ENCODE measurements at places on chromosomes 7 and 10.

DNA sequence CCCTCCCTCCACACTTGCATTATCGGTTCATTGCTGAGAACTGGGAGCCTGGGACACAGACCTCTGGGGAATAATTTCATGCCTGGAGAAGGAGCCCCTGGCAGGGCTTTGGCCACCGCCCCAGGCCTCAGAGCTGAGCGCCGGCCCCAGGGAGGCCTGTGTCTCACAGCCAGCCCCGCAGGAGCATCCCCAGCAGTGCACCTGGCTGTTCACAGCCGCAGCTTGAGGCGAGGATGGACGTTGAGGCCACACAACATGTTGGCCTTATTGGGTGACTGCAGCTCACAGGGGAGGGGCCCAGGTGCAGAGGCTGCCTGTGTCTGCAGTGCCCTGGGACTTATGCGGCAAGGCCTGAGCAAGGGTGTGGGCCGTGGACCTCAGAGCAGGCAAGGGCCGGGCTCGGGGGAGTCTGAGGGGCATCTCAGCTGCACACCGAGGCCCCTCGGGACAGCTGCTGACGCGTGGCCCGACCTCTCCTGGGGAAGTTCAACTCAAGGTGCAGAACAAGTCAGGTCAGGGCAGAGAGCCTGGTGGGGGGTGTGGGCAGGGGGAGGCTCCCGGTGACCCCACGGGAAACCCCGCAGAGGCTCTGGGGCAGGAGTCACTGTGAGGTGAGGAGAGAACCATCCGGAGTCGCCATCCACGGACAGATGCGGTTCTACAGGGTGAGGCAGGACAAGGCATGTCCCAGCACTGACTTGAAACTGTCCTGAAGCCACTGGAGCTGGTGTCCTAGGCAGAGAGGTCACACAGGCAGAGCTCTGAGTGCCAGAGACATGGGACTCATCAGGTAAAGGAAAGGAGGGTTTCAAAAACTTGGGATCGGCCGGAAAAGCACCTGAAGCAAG lies 13.1 kb upstream of the UBE3C start:
- DNase-seq: no peak

GRCh38 chr10:47165711-47166404 lies 134.1 kb upstream of the GDF10 start:
- DNase-seq: peak; percentile 54

DNA sequence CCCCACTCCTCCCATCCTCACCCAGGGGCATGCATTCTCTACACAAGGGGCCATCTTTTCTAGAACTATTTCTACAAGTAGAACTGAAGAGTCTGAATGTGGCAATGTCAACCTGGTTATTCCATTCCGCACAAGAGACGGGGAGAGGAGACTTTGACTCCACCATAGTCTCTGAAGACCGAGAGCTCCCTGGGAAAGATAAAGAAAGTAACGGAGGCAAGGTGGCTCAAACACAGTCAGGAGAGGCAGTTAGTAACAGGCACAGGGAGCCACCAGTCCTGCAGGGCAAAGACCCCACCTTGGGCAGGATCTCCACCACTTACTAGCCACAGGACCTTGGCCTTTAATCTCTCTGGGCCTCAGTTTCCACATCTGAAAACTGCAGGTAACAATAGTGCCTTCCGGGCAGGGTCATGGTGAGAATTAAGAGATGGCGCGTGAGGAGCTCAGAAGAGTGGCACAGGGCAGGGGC lies 100.3 kb downstream of the TNS3 start:
- no peak for DNase-seq

GRCh38 chr10:103145046-103145445 lies 48.0 kb downstream of the NT5C2 start:
- DNase-seq: peak; percentile 43

DNA sequence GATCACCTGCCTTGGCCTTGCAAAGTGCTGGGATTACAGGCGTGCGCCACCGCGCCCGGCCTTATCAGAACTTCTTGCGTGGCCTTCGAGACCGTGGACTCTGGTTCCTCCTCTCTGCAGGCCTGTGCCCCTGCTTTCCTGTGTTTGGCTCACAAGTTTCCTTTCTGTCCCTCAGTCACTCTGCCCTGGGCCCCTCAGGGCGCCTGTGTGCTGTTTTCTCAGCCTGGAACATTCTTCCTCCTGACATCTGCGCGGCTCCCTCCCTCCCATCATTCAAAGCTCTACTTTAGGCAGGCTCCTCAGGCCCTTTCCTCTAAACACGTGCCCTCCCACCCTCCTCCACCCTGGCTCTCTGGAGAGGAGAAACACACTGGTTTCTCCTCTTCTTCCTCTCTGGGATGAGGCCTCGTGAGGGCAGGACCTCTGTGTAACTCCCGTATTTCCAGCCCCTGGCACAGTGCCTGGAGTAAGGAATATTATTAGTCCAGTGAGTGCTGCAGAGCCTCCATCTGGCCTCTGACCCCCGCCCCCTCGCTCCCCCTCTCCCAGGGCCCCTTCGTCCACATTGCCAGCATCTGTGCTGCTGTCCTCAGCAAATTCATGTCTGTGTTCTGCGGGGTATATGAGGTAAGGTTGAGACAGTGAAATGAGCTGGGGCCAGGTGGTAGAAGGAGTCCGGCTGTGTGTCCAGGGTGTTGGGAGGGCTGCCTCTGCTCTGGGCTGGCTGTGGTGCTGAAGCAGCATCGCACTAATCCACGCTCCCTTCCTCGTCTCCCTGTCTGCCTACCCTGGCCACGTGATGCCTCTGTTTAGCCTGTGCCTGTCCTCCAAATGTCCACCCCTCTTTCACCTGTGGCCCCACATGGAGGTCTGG lies 7.1 kb downstream of the CLCN1 start:
- DNase-seq: no peak

- no peak for DNase-seq
Measured at GRCh38 chr10:25047088-25047487, 30.7 kb downstream of the THNSL1 start.

- no peak for DNase-seq
Measured at GRCh38 chr7:77537136-77537777, at the start of gene PTPN12. Gene PTPN12, plus strand, starts transcription at chr7:77537295. Its CDS starts 252 bp downstream, at chr7:77537547.

GRCh38 chr7:894164-894867 lies 18.0 kb downstream of the GET4 start:
- DNase-seq: no peak

- no peak for DNase-seq
Measured at GRCh38 chr7:140027858-140028257, 34.9 kb downstream of the PARP12 start.

GRCh38 chr10:30433730-30434272 lies at the start of gene MAP3K8:
Gene MAP3K8, plus strand, starts transcription at chr10:30434184. Its CDS starts 4,755 bp downstream, at chr10:30438939.
- DNase-seq: peak; percentile 92

- DNase-seq: peak; percentile 88
Measured at GRCh38 chr7:92904244-92905131, 68.1 kb upstream of the CDK6 start.

GRCh38 chr7:138513344-138513871 lies 53.3 kb downstream of the TRIM24 start:
- DNase-seq: no peak

- no peak for DNase-seq
Measured at GRCh38 chr7:120677535-120677934, 180.4 kb downstream of the TSPAN12 start.

DNA sequence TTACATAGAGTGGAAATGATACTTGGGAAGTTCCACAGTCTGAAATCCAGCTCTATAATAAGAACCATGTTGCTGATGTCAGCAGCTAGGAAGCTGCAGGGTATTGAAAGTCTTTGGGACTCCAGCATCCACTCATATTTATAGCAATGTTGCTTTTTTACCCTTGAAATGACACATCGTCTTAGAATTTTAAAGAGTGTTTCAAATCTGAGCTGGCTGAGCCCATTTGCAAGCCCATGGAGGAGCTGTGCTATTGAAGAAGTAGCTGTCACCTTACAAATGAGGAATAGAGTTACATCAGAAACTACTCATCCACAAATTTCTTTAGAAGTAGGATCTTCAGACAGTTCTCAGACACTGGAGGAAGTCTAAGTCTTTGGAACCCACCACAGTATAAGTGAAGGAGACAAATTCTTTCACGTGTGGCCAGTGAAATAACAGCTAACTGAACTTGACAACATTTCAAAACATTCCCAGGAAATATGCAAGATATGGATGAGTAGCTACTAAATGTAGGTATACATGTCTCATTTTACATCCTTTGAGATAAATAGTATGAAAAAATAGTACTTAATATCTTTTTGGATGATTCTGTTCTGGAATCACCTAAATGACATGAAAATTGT lies 203.6 kb downstream of the ZNF365 start:
- DNase-seq: peak; percentile 52

DNA sequence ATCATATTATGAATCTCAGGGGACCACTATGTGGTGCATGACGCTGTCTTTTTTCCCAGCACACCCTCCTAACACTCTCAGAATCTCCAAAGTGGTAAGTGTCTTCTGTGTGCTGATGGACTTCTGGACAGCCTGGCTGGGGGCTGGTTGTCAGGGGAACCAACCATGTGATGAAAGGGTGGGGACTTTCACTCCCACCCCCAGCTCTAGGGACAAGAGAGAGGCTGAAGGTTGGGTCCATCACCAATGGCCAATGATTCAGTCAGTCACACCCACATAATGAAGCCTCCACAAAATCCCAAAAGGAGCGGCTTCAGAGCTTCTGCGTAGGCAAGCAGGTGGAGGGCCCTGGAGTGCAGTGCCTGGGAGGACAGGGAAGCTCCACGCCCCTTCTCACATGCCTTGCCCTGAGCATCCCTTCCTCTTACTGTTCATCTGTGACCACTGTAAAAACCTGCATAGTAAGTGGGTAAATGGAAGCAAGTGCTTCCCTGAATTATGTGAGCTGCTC lies 44.6 kb downstream of the RASGEF1A start:
- DNase-seq: no peak

DNA sequence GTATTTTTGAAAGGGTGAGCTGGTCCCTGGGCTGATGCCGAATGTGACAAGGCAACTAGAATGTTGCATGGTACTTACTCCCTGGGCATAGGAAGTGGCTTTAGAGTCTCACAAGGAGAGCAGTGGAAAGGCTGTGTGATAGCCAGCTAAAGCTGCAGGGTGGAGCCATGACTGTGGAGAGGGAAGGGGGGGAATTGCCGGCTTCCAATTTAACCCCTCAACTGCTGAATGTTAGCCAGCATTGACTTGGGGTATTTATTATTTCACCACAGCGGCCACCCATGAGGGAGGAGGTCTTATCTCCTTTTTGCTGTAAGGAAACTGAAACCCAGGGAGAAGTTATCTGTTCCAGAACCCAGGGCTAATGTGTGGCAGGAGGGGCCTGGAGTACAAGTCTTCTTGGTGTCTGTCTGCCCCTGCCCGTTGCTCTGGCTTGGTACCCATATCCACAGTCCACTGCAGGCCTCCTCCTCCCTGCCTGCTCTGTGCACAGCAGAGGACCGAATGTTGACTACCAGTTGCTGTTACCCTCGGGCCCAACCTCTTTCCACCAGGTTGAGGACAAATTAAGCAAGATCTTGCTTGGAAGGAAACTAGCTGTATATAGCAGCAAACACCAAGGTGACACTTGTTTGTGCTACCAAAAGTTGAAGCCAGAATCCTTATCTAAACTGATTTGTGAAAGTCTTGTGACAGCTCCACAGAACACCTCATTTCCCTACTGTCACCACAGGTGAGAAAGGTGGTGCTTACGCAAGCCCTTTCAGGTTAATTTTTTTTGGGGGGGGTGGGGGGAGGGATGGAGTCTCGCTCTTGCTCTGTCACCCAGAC lies 37.6 kb downstream of the WBP1L start:
- DNase-seq: no peak

DNA sequence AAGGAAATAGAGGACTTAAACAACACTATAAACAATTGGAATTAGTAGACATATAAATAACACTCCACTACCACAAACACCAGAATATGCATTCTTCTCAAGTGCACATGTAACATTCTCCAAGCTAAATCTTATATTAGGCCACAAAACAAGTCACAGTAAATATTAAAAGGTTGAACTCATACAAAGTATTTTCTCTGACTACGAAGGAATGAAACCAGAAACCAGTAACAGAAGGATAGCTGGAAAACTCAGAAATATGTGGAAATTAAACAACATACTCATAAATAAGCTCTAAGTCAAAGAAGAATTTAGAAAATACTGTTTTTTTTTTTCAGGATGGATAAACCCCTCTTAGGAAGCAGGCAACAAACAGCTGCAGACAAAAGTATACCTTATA lies 77.4 kb upstream of the IGFBP3 start:
- no peak for DNase-seq

- DNase-seq: no peak
Measured at GRCh38 chr7:1850976-1851571, 181.0 kb downstream of the ELFN1 start.

GRCh38 chr7:47663213-47663612 lies 81.3 kb upstream of the TNS3 start:
- DNase-seq: no peak

GRCh38 chr10:102639537-102639936 lies 4.7 kb upstream of the TRIM8 start:
- DNase-seq: no peak

- DNase-seq: peak; percentile 11
Measured at GRCh38 chr10:57955076-57955475, 312.6 kb downstream of the IPMK start.

DNA sequence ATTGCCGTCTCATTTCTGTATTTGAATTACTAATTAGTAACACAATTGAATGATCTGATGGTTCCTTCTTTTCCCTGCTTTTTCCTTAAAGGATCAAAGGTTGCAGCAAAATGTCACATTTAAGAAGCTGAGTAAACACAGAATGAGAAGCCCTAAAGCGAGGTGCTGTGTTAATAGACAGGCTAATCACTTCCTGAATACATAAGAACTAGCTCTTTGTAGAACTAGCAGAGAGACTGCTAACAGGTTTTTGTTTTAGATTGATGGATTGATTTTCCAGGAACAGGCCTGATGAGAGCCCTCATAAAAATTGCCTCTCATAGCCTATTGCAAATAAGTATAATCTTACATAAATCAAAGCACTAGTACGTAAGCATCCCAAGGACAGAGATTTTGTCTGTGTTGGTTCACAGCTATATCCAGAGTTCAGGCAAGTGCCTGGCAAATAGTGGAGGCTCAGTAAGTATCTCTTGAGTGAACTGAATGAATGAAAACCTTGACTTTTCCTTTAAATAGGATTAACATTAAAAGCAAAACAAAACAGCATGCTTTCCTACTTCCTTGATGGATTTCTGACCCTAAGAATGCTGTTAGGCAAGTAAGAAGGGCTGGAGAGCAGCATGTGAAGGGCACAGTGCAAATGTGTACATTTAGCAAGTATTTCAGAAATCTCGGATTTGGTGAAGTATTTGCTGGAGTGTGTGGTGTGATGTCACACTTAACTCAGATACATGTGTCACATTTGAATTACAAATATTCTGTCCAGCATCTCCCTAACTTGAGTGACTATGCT lies 3.3 kb downstream of the TMEM229A start:
- DNase-seq: no peak

DNA sequence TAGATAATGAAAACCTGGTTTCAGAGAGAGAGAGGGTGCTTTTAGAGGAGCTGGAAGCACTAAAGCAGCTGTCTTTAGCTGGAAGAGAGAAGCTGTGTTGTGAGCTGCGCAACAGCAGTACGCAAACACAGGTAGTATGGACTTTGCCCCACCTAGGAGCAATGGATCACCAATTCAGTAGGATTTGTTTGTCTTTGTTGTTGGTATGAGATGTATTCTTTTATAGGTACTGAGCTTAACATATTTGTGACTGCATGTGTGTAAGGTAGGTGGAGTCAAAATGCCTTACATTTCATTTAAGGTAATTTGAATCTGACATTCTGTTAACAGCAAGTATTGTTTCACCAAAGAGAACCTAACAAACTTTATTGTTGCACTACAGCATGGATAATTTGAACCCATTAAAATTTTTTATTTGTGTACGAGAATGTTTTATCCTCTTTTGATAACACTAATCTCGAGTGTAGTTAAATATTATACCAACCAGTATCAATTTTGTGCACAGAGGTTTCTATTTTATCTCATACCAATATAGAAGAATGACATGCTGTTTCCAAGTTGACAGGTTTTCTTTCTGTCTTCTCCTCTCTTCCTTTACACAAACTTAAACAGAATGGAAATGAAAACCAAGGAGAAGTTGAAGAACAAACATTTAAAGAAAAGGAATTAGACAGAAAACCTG lies 92.1 kb downstream of the CYP51A1 start:
- no peak for DNase-seq
